ENCODE measurements at places on chromosomes 12 and 14.

GRCh38 chr12:25074954-25075353 is 120.0 kb downstream of the DNAI7 start:
- no peak for DNase-seq

DNA sequence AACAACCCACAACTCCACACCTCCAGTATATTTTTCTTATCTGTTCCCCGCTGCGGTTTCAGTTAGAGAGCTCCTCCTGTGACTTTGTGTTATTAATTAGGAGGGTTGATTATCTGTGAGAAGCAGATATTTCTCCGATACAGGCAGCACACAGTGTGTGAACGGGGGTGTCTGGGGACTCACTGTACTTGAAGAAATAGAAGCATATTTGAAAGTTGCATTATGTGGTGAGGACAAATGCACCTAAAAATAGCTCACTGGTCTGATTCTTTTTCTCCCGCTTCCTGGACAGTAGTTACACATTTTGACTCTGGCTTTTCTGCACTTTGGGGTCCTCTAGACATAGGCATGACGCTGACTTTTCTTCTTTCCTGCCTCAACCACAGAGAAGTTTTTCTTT is 277.7 kb downstream of the VRK1 start:
- DNase-seq, result no peak

GRCh38 chr12:114628199-114628598 is 55.8 kb downstream of the TBX3 start:
- DNase-seq, result no peak

DNA sequence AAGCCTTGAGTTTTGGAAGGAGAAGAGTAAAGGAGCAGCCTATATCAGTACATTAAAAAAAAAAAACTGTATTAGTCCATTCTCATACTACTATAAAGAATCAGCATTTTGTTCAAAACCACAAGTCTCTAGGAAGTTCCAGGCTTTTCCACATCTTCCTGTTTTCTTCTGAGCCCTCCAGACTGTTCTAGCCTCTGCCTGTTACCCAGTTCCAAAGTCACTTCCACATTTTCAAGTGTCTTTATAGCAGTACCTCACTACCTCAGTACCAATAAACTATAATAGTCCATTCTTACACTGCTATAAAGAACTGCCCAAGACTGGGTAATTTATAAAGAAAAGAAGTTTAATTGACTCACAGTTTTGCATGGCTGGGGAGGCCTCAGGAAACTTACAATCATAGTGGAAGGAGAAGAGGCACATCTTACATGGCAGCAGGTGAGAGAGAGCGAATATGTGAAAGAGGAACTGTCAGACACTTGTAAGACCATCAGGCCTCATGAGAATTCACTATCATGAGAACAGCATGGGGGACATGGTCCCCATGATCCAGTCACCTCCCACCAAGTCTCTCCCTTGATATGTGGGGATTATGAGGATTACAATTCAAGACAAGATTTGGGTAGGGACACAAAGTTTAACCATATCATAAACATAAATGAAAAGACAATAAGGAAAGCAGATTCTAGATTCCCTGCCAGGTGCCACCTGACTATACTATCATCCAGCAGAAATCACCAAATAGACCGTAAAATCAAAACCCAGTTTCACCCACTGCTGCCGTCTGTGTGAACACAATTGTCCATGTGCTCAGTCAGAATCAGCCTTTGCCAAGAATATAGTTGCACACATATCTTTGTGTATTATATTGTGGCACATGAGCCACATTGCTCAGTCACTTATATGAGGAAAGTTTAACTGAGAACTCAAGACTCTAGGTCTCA is 27.8 kb downstream of the TOGARAM1 start:
- no peak for DNase-seq

DNA sequence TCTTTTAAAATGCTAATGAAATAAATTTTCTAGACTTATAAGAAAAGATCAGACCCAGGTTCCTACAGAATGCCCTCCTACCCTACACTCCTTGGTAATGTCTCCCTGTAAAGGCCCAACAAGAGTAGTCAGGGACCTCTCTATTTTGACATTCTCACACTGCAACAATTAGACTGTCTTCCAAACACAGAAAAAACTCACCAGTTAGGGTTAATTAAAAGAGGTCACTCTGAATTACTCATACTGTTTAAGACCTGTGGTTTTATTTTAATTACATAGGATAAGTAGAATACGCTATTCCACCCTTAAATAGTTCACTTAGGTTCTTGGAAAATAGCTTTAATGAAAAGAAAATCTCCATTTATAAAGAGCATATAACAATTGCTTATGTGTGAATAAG is 142.4 kb downstream of the ITPR2 start:
- DNase-seq, result no peak

- peak; percentile 52 for DNase-seq
Measured at GRCh38 chr12:48782457-48783395, 6.2 kb downstream of the ADCY6 start.

- DNase-seq, result no peak
Measured at GRCh38 chr14:96503306-96503679, 1.1 kb downstream of the PAPOLA start.

DNA sequence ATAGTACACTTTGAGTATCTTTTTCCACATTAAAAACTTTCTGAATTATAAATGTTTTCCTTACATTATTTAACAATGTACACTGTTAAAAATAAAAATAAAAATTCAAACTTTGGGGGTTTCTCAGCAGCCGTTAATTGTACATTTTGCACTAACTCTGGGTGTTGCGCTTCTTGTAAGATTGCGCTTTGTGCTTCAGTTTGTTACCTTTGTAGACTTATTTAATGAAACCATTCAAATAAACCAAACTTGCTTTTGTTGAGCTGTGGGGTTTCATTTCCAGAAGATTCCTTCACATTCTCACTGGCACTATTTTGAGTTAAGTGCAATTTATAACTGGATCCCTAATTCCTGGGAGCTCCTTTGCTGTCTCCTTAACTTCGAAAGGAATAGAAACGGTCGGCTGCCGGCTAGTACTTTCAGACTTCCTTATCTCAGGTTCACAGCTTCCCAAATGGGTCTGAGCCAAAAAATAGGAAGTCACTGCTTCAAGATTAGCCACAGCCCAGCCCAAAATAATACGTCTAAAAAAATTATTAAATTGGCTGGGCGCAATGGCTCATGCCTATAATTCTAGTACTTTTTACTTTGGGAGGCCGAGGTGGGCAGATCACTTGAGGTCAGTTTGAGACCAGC is 38.2 kb downstream of the RAD52 start:
- DNase-seq, result no peak

DNA sequence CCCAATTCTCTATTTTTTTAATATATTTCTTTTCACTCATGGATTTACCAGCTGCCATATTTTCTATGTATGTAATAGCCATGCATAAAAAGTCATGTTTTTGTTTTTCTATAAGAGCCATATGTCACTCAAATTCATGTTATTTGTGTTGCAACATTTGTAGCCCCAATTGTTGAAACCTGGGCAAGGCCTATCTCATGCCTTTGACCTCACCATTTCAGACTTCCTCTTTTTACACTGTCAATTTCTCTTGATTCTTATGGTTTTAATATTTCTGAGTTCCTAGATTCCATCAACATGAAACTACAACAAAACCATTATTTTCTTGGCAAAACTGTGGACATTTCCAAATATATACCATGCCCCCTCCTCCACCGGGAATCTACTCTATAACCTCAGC is 647.5 kb downstream of the C12orf50 start:
- no peak for DNase-seq

- DNase-seq, result no peak
Measured at GRCh38 chr14:50008562-50008961, 107.8 kb downstream of the VCPKMT start.

GRCh38 chr14:39469094-39469710 is 37.0 kb upstream of the FBXO33 start:
- DNase-seq, result peak; percentile 73

GRCh38 chr12:103334466-103334865 is 161.3 kb downstream of the C12orf42 start:
- DNase-seq, result no peak

GRCh38 chr12:62631471-62632410 is 165.1 kb downstream of the MON2 start:
- peak; percentile 84 for DNase-seq

DNA sequence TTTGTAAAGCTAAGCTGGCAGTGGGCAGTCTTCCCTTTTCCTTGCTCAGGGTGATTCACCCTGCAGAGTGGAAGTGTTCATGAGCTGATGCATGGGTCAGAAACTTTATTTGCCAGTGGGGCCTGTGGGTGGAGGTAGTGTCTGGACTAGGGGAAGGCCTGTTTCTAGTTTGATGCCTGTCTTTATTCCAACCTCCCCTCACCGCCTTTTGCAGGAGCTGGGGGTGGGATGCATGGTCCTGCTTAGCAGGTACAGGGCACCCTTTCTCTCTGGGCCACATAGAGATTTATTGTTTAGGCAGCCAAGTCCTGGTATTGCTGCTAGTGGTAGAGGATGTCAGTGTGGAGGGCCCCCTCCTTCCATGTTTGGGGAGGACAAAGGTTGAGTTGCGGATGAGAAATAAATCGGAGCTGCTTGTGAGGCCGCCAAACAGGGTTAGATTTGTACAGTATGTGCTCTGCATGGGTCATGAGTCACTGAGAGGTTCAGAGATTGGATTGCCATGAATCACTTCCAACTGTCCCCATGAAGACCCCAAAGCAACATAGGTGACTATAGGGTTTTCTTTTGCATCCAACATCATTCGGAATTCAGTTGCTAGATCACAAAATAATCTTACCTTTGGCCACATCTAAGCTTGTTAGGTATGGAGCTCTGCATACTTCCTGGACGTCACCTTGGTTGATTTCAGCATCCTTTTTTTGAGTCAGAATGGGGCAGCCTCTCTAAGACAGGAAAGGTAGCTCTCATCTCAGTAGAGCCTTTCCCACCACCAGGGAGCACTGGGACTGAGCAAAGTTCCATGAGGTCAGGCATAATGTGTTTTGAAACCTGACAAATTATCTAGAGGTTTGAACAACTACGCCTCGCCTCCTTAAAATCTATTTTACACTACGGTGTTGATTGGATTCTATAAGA is 8.8 kb downstream of the SMOC1 start:
- no peak for DNase-seq

GRCh38 chr14:47252802-47253201 is 422.6 kb downstream of the MDGA2 start:
- no peak for DNase-seq

- no peak for DNase-seq
Measured at GRCh38 chr12:117313926-117314325, 47.5 kb downstream of the NOS1 start.

- DNase-seq, result no peak
Measured at GRCh38 chr12:110948041-110948440, 27.7 kb upstream of the MYL2 start.

- no peak for DNase-seq
Measured at GRCh38 chr12:91099341-91099740, 12.0 kb downstream of the LUM start.

DNA sequence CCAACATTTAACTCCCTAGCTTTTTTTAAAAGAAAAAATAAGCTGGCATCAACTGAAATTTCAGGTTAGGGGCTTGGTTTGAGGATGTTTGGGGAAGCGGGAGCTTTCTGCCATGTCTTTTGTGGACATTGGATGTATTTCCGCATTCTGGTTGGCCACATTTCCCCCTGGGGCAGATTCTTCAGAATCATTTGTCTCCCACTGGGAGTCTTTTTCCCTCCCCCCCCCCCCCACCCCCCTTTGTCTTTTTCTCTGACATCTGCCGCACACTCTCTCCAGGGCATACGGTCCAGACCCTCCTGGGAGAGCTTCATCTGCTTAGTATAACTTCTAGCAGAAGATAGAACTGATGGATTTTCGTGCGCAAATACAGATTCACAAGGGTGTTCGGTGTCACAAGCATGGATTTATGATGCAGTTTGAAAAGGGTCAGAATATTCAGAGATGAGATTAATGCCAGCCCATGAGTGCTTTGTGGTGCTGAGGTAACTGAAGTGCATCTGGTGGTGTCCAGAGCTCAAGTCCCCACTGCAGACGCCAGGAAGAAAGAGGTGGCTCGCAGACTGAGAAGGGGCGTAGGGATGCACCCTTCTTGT is 40.2 kb downstream of the ETV6 start:
- no peak for DNase-seq

GRCh38 chr12:113755098-113755497 is 211.0 kb downstream of the RBM19 start:
- no peak for DNase-seq

DNA sequence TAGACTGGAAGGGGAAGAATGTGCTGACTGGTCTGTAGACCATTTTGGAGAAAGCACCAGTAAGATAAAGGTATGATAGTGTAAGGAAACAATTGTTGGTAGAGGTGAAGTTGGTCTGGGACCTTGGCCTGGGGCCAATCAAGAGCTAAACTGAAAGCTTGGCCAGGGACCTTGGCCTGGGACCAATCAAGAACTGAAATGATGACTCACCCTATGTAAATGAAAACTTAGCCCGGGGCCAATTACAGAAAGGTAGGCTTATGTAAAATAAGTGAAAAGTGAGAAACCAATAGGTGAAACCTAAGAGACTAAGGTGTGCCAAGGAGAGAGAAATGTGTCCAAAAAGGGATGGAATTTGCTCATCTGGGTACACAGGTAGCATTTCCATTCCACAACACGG is 776.0 kb downstream of the C12orf50 start:
- no peak for DNase-seq

DNA sequence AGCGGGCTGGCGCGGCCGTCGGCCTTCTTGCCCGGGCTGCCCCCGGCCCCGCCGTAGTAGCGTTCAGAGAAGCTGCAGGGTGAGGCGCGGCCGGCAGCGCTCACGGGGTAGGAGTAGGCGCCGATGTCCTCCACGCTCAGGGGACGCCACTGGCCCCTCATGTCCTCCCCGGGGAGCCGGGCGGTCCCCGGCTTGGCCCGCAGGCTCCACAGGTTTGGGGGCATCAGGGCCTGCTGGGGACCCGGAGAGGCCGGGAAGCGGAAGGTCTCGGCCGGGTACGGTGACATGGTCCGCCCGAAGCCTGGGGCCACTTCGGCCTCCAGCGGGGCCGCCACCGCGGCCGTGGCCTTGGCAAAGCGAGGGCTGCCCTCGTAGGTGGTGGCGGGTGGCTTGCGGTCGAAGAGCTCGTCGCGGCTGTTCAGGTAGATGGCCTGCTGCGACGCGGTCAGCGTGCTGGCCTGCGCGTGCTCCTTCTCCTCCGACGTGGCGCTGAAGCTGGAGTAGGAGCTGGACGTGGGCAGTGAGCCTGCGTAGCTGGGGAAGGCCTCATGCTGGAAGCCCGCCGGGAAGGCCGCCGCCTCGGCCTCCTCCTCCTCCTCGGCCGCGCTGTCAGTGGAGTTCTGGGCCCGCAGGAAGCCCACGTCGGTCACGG is 48.7 kb downstream of the BEGAIN start:
- DNase-seq, result no peak

DNA sequence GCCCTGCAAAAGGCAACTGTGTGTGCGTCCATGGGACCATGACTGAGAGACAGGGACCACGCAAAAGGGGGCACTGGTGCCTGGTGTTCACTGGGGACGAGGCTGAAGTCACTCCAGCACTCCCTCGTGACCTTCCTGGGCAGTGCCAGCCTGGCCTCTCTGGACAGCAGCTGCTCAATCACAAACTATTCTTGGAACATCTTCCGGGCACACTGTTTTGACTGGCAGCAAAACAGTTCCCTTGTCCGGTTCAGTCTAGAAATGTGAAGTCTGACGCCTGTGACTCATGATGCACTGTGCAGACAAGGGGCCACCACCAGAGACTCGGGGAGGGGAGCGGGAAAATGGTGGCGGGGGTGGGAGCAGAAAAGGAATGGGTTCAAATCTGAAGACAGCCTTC is 20.8 kb downstream of the SNRNP35 start:
- no peak for DNase-seq

GRCh38 chr14:90513161-90514014 is 116.6 kb downstream of the CALM1 start:
- DNase-seq, result peak; percentile 75
